ENCODE measurements at places on chromosomes 1 and 21.

DNA sequence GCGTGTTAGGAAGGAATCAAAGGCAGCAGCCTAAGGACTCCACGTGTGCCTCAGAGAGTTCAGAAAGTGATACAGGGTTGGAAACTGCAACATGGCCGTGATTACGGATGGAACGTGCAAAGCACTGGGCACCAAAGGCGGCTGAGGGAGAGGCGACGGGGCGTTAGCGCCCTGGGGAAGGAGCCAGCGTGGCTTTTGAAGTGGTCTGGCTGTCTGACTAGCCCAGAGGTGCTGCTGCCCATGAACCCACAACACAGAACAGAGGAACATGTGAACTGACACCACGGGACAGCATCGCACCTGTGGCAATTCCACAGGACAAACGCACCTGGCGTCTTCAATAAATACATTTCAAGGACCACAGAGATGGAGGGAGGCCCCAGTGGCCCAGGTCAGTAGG lies 18.0 kb upstream of the TMEM52 start:
- no peak for DNase-seq

- no peak for DNase-seq
Observed at GRCh38 chr1:145877923-145878486, 7.7 kb downstream of the ANKRD35 start.

DNA sequence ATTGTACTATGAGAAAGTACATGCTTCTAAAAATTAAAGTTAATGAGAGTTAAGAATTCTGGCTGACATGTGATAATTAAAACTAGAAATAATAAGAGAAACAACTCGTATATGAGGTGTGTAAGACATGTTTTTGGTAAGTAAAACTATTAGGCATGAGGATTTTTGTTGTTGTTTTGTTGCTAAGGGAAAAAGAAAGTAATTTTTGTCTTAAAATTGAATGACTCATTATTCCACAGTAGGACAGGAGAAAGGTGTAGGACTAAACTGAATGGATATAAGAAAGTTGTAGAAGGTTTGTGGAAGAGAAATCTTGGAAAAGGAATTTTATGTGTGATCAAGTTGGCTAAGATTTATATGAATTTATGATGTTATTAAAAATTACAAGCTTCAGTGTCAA lies 54.8 kb downstream of the TBX19 start:
- no peak for DNase-seq

DNA sequence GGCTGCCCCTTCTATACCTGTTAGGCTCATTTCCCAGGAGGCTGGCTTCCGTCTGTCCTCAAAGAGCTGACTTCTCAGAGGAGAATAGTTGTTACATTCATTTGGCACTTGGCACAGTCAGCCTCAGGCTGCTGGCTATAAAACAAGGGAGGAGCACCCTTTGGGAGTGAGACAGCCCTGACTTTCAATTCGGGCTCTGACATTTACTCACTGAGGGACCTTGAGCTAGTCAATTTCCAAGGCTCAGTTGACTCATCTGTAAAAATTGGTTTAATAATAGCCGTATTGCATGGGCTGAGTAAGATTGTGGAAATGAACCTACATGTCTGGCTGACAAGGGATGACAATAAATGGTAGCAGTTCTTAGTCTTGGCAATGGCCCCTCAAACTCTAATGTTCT lies 13.7 kb downstream of the ALX3 start:
- DNase-seq: no peak

DNA sequence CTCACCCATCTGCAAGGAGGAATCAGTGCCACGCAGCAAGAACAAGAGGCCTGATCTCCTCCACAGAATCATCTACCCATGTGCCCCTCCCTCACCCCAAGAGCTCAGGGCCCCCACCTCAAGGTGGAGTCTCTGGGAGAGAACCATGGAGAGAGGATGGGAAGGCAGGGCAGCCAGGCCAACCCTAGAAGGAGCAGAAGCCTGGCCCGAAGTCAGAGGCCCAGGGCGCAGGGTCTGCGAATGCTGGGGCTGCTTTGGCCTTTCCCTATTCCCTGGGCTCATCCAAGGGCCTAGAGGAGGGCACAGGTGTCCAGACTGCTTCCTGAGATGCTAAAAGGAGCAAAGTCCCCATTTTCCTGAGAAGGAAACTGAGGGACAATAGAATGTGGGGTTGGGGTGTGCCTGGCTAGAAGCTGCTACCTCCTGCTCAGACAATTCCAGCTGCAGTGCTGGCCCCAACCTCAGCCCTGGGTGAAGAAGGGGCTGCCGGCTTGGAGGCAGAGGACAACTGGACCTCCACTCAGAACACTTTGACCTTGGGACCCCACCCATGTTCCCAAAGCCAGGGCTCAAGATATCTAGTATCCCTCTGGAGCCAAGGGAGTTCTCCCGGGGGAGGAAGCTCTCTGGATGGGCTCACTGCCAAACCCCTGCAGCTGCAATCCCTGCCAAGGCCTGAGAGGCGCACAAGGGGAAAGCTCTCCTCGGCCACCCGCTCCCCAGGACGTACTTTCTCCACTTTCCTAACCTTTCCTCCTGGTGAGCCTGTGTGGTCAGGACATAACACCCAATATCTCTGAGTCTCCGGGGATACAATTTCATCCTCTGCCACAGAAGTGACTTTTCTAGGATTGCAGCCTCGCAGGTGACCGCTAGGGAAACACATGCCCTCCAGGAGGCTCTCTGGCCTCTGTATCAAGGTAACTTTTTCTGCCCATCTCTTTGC lies 16.6 kb upstream of the LEMD1 start:
- DNase-seq: no peak

DNA sequence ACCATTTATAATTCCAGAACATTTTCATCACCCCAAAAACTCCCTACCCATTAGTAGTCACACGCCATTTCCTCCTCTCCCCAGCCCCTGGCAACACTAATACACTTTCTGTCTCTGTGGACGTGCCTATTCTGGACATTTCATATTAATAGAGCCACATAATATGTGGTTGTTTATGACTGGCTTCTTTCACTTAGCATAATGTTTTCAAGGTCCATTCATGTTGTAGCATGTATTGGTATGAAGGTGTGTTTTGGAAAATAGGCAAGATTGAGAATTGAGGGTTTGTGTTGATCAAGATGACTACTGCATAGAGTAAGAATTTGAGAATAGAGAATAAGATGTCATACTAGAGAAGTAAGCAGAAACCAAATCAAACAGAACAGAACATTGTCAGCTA lies 67.5 kb downstream of the ZFYVE9 start:
- DNase-seq: no peak

DNA sequence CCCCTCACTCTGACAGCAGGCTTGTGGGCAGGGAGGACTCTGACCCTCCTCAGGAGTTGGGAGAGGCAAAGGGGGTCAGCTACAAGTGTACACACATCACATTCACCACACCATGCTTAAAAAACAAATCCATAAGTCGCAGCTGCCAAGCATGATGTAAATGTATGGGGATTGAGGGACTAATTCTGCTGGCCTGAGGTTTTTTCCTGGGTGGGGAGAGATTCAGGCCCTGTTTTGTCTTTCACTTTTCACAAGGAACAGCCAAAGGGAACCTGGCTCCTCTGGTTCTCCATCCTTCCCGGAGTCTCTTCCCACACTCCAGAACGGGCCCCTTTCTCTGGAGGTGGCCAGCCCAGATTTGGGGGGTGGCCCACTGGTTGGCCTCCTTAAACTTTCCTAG lies 1.3 kb upstream of the MTARC2 start:
- no peak for DNase-seq

GRCh38 chr1:204033306-204033705 lies 39.6 kb upstream of the SOX13 start:
- no peak for DNase-seq

GRCh38 chr1:187943606-187944403 lies 1115.1 kb downstream of the PLA2G4A start:
- no peak for DNase-seq

GRCh38 chr1:232384171-232384883 lies 245.6 kb downstream of the SIPA1L2 start:
- DNase-seq: no peak

DNA sequence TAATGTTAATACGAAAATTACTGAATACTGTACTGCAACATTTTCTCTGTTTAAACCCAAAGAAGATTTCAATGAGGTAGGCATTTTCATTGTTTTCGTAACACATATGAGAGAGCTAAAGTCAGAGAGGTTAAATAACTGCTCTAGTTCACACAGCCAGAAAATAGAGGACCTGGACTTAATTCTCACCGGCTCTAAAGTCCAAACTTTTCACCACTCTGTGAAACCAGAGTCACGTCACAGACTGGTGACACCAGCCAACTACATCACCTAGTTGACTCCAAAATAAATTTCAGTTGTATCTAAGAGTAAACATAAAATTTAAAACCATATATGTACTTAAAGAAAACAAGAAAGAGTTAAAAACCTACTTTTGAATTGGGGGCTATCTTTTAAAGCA lies 146.7 kb downstream of the FCRL5 start:
- DNase-seq: no peak

GRCh38 chr1:17251701-17252376 lies 2.9 kb downstream of the PADI3 start:
- no peak for DNase-seq

- no peak for DNase-seq
Observed at GRCh38 chr1:168498956-168499687, 44.7 kb downstream of the XCL2 start.

- DNase-seq: no peak
Observed at GRCh38 chr1:12135612-12136011, 31.2 kb upstream of the TNFRSF1B start.
